Activated CD8-positive, alpha-beta T cell treated with anti-CD3 and anti-CD28 coated beads, Interleukin-2, amount 10 ng/mL, durations not matched to agents 7 days and 5 days (primary cell): ENCODE measurements at places on chromosomes 3 and 15. TPM values are rescaled to one million over a fixed set of nuclear protein-coding genes. Genes with fewer than 3 reads are reported as not detected.

Gene P3H2
- not detected for total RNA-seq

- H3K27me3 ChIP-seq = no peaks in the 10 kb centered on the region
- H3K27ac ChIP-seq = no peak overlapping the region
- H3K4me3 ChIP-seq = no peak overlapping the region
- no peak for DNase-seq
Measured at GRCh38 chr15:37756407-37756806, 178.0 kb upstream of the TMCO5A start.

Gene FGF12
- total RNA-seq = not detected

DNA sequence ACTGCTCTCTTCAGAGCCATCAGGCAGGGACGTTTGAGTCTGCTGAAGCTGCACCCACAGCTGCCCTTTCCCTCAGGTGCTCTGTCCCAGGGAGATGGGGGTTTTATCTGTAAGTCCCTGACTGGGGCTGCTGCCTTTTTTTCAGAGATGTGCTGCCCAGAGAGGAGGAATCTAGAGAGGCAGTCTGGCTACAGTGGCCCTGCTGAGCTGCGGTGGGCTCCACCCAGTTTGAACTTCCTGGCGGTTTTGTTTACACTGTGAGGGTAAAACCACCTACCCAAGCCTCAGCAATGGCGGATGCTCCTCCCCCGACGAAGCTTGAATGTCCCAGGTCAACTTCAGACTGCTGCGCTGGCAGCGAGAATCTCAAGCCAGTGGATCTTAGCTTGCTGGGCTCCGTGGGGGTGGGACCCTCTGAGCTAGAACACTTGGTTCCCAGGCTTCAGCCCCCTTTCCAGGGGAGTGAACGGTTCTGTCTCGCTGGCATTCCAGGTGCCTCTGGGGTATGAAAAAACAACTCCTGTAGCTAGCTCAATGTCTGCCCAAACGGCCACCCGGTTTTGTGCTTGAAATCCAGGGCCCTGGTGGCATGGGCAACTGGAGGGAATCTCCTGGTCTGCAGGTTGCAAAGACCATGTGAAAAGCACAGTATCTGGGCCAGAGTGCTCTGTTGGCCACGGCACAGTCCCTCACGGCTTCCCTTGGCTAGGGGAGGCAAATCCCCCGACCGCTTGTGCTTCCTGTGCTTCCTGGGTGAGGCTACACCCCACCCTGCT is 21.1 kb upstream of the ST6GAL1 start:
- H3K27me3 ChIP-seq = no peaks in the 10 kb centered on the region
- peaks cover 47% of the 10 kb centered on the region for H3K4me1 ChIP-seq
- peak overlapping the region; percentile 60 for H3K4me3 ChIP-seq
- peak overlapping the region; percentile 96 for H3K27ac ChIP-seq

DNA sequence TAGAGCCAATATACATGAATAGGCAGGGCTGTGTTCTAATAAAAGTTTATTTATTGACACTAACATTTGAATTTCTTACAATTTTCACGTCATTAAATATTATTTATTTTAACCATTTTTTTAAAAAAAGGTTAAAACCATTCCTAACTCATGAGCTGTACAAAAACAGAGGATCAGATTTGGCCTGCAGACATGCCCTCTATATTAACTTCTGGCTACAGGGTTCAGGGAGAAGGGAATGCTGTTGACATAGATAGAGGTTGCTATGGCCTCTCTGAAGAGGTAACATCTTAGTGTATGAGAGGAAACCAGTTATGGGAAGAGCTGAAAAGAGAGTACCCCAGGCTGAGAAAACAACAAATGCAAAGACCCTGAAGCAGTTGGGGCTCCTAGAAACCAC is 19.1 kb upstream of the RAP2B start:
- no peak overlapping the region for H3K4me3 ChIP-seq
- no peaks in the 10 kb centered on the region for H3K27me3 ChIP-seq
- no peak overlapping the region for H3K27ac ChIP-seq
- H3K4me1 ChIP-seq = peaks cover 26% of the 10 kb centered on the region

DNA sequence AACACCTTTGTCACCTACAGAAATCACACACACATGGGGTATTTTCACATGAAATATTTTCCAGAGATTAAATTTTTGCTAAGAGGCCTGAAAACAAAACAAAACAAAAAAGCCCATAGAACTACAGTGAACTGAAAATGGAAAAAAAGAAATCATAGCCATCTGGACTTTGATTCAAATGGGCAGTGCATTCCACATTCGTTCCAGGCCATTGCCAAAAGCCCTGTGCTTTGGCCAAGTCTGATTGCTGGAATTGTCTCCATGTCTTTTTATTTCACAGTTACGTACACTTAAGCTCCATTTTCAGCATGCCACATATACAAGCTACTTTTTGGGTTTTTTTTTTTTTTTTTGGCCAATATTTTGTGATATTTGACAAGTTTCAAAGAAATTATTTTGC is 47.1 kb downstream of the TFG start:
- H3K36me3 ChIP-seq = peaks cover 21% of the 10 kb centered on the region
- no peaks in the 10 kb centered on the region for H3K4me1 ChIP-seq
- no peaks in the 10 kb centered on the region for H3K27me3 ChIP-seq
- no peak overlapping the region for H3K27ac ChIP-seq
- no peak overlapping the region for H3K4me3 ChIP-seq
- no peak for DNase-seq

Gene FBXO40
- total RNA-seq = not detected

Gene MUC4
- not detected for total RNA-seq

DNA sequence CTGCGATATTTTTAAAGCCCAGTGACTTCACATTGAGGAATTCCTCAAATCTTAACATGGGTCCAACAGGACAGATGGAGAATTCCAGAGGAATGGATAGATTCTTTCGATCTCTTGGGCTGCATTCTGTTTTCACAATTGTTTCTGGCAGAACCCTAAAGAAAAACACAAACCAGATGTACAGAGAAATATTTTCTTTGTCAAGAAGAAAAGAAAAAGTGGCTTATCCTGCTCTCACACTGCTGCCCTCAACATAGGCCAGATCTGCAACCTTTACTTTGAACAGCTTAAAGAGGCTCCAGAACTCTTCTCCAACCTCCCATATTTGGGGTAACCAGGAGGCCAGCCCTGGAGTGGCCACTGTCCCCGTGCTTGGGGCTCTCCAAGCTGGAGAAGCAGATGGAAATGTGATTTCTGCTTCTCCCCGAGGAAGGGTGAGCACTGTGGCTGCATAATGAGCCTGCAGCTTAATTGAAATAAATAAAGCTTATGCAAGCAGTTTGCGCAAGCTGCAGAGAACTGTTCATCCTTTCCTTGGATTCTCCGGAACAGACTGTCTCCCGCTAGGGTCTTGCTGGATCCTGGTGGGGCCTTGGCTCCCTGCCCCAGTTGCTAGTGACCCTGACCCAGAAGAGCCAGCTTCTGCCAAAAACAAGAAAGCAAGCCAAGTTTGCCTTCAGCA is 453.2 kb upstream of the PROK2 start:
- no peaks in the 10 kb centered on the region for H3K4me1 ChIP-seq
- H3K4me3 ChIP-seq = no peak overlapping the region
- no peak overlapping the region for H3K27ac ChIP-seq
- DNase-seq = no peak
- no peaks in the 10 kb centered on the region for H3K27me3 ChIP-seq

Gene OIP5
- total RNA-seq = 22.8 TPM

DNA sequence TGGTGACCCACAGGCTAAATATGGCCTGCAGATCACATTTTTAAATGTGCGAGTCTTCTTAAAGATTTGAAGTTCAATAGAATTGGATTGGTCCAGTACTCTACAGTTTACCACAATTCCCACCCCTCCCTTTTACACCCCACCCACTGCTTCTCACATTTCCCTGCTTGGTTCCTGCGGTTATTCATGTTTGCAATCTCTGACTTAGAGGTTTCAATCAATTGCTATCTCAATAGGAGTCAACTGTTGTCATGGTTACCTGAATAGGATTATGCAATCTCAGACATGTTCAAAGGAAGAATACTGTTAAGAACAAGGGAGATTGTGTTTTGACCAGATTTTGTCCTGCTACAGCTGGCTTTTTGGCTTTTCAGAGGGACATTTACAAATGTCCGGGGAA is 4.9 kb upstream of the C3orf49 start:
- DNase-seq = no peak
- H3K36me3 ChIP-seq = no peaks in the 10 kb centered on the region
- no peak overlapping the region for H3K27ac ChIP-seq
- no peaks in the 10 kb centered on the region for H3K27me3 ChIP-seq
- no peaks in the 10 kb centered on the region for H3K4me1 ChIP-seq

GRCh38 chr3:7913283-7913682 is 588.3 kb upstream of the LMCD1 start:
- H3K36me3 ChIP-seq = no peaks in the 10 kb centered on the region
- H3K27ac ChIP-seq = no peak overlapping the region
- peaks cover 3% of the 10 kb centered on the region for H3K4me1 ChIP-seq
- no peak overlapping the region for H3K4me3 ChIP-seq
- no peak for DNase-seq
- no peaks in the 10 kb centered on the region for H3K27me3 ChIP-seq

- H3K27me3 ChIP-seq = no peaks in the 10 kb centered on the region
- no peak for DNase-seq
- no peak overlapping the region for H3K27ac ChIP-seq
- no peaks in the 10 kb centered on the region for H3K4me1 ChIP-seq
- H3K4me3 ChIP-seq = no peak overlapping the region
Measured at GRCh38 chr3:69838696-69839515, 99.6 kb downstream of the MITF start.

- H3K27me3 ChIP-seq = peaks cover 6% of the 10 kb centered on the region
- no peak overlapping the region for H3K27ac ChIP-seq
- no peaks in the 10 kb centered on the region for H3K4me1 ChIP-seq
- no peak for DNase-seq
- H3K36me3 ChIP-seq = no peaks in the 10 kb centered on the region
Measured at GRCh38 chr15:36544518-36545466, 34.6 kb upstream of the CDIN1 start.

Gene LDHAL6B
- total RNA-seq = not detected

- no peak for DNase-seq
- H3K27me3 ChIP-seq = no peaks in the 10 kb centered on the region
- no peak overlapping the region for H3K4me3 ChIP-seq
- no peaks in the 10 kb centered on the region for H3K36me3 ChIP-seq
- no peak overlapping the region for H3K27ac ChIP-seq
- no peaks in the 10 kb centered on the region for H3K4me1 ChIP-seq
Measured at GRCh38 chr3:25589783-25590258, 74.9 kb downstream of the TOP2B start.

GRCh38 chr3:118529554-118529953 is 505.1 kb downstream of the IGSF11 start:
- no peak overlapping the region for H3K27ac ChIP-seq
- no peak overlapping the region for H3K4me3 ChIP-seq
- no peaks in the 10 kb centered on the region for H3K27me3 ChIP-seq
- no peaks in the 10 kb centered on the region for H3K4me1 ChIP-seq

Gene MAGEL2
- total RNA-seq = not detected

DNA sequence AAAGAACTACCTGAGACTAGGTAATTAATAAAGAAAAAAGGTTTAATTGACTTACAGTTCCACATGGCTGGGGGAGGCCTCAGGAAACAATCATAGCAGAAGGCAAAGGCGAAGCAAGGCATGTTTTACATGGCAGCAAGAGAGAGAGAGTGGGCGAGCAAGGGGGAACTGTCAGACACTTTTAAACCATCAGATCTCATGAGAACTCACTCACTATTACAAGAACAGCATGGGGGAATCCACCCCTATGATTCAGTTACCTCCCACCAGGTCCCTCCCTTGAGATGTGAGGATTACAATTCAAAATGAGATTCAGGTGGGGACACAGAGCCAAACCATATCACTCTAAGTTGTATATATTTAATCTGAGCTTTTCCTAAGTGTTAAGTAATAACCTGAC is 79.0 kb upstream of the MLF1 start:
- H3K4me3 ChIP-seq = no peak overlapping the region
- no peaks in the 10 kb centered on the region for H3K27me3 ChIP-seq
- H3K4me1 ChIP-seq = no peaks in the 10 kb centered on the region

Gene CHST14
- total RNA-seq = 12.1 TPM

DNA sequence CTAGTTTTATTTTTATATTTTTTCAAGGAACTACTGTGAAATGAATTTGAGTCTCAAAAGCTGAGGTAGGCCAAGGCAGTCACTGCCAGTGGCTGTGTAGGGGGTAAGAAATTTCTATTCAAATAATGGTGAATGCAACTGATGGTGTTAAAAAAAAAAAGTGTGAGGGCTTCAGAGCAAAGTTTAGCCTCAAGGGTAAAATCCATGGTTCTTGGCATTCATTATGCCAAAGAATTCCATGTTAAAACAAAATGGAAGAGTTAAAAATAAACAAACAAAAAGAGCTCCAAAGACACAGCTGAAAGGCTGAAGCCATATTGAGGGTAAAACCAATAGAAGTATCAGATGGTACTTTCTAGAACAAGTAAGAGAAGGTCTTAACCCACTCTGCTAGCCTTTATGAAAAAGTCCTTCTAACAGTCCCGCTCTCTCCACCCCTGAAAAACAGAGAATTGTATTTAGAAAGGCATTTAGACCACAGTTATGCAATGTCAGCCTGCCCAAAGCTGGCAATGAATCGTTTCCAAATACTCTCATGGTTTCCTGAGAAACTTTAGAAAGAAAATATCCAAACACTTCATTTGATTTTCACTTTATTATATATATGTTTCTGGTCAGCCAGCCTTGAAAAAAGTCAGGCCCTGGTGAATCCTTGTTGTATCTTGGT is 158.4 kb upstream of the GMNC start:
- H3K27ac ChIP-seq = no peak overlapping the region
- DNase-seq = no peak
- H3K4me3 ChIP-seq = no peak overlapping the region
- H3K4me1 ChIP-seq = no peaks in the 10 kb centered on the region
- H3K36me3 ChIP-seq = no peaks in the 10 kb centered on the region

Gene SERINC4
- total RNA-seq = 0.21 TPM

GRCh38 chr3:16300881-16301359 is 35.9 kb downstream of the OXNAD1 start:
- H3K27ac ChIP-seq = peak overlapping the region; percentile 94
- peaks cover 96% of the 10 kb centered on the region for H3K36me3 ChIP-seq
- no peaks in the 10 kb centered on the region for H3K27me3 ChIP-seq
- H3K4me1 ChIP-seq = peaks cover 97% of the 10 kb centered on the region
- peak overlapping the region; percentile 80 for H3K4me3 ChIP-seq
- DNase-seq = peak; percentile 82

GRCh38 chr15:29688506-29689286 is 133.6 kb downstream of the TJP1 start:
- no peak overlapping the region for H3K4me3 ChIP-seq
- H3K27me3 ChIP-seq = peaks cover 7% of the 10 kb centered on the region
- H3K4me1 ChIP-seq = no peaks in the 10 kb centered on the region
- H3K27ac ChIP-seq = no peak overlapping the region
- DNase-seq = no peak
- H3K36me3 ChIP-seq = no peaks in the 10 kb centered on the region
